ENCODE measurements at places on chromosomes 12 and 14.

DNA sequence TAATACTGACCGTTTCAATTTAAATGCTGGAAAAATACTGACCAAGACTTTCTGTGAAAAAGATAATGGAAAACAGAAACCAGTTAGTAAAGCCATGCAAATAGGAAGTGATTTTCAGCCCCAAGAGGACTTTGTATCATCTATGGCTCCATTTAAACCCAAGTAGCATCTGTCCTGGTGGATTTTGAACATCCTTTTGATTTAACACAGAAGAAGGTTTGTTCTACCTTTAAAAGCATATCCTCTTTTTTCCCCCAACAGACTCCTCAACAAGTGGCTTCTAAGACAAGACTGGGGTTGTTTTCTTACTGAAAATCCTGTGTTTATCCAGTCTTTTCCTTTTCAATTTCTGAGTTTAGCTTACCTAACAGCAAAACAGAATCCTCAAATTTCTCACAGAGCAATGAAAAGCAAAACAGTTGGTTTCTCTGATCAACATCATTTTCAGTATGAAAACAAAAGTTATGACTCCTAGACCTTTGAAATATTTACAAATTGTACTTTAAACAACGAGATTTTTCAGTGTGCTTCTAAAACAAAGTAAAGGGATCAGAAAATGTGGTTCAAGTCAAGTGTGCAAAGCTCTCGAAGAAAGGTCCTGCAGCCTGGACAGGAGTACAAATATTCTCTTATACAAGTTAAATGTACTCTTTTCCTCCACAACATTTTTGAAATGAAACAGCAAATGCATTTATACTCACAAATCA is 2.9 kb downstream of the PHLDA1 start:
- no peak for DNase-seq

GRCh38 chr12:50185970-50186663 is 18.9 kb upstream of the CERS5 start:
- DNase-seq: no peak

DNA sequence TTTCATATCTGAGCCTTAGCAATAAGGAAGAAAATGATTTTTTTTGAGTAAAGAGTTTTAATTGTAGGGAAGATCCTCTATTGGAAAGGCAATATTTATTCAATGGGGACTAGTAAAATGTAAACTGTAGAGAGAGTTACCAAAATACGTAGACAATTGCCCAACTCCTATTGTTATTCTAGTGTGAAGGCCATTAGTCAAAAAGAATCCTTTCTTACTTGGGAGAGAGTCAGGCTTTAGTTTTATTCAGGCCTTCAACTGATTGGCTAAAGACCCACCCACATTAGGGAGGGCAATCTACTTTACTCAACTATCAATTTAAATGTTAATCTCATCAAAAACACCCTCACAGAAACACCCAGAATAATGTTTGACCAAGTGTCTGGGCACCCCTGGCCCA is 485.8 kb upstream of the ATXN7L3B start:
- no peak for DNase-seq

DNA sequence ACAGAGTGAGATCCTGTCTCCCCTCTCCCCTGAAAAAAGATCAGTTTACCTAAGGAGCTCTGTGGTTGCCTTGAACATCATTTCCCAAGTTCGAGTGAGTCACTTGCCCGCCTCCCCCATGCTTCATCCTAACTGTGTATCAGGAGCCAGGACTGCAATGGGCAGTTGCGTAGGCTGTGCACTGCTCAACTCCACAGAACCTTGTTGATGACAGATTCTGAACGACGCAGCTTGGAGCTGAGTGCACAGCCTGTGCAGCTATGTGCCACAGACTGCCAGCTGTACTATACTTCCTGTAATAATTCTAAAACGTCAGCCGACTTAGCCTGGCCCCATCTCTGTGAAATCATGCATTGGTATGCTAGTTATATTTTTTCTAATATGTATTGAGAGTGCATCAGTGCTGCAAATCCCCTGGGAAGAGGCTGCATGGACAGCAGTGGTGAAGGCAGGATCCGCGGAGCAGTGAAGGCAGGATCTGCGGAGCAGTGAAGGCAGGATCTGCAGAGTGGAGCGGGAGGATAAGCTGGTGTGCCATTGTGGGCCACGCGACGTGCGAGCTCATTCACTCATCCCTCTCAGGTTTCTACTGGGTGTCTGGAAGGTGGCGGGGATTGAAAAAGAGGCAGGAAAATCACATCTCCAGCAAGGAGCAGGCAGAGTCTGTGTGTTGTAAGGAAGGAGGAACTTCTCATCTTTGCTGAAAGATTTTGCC is 80.8 kb downstream of the GALNT9 start:
- DNase-seq: peak; percentile 59

DNA sequence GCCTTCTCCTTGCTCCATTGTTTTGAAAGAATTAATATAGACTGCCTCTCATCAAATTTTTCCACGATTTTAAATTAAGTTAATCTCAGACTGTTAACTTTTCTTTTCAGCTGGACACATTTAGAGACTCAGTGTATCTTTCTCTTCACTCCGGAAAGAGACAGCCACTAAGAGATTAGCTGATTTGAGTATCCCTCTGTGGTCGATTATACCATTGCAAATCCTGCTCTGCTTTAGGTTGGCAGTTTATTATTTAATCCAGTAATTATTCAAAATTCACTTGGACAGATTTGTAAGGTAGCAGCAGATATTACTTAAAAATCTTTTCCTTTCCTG is 588 bp upstream of the TWF1 start:
- DNase-seq: no peak

- no peak for DNase-seq
These were observed 1.5 kb downstream of the CHURC1 start for GRCh38 chr14:64915797-64916196.

GRCh38 chr12:64824500-64825142 is at the start of gene TBC1D30:
TSS of gene TBC1D30 (plus strand) at chr12:64824647. CDS start at chr12:64824880, 233 bp downstream.
- peak; percentile 4 for DNase-seq

DNA sequence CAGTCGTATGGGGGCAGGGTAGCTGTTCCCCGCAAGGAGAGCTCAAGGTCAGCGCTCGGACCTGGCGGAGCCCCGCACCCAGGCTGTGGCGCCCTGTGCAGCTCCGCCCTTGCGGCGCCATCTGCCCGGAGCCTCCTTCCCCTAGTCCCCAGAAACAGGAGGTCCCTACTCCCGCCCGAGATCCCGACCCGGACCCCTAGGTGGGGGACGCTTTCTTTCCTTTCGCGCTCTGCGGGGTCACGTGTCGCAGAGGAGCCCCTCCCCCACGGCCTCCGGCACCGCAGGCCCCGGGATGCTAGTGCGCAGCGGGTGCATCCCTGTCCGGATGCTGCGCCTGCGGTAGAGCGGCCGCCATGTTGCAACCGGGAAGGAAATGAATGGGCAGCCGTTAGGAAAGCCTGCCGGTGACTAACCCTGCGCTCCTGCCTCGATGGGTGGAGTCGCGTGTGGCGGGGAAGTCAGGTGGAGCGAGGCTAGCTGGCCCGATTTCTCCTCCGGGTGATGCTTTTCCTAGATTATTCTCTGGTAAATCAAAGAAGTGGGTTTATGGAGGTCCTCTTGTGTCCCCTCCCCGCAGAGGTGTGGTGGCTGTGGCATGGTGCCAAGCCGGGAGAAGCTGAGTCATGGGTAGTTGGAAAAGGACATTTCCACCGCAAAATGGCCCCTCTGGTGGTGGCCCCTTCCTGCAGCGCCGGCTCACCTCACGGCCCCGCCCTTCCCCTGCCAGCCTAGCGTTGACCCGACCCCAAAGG is 804 bp downstream of the GAPDH start:
- no peak for DNase-seq

GRCh38 chr14:22985894-22986507 is 3.6 kb upstream of the AJUBA start:
- no peak for DNase-seq

Measured in brain microvascular endothelial cell (primary cell).